ENCODE measurements at places on chromosomes 12 and 14.

GRCh38 chr12:123954647-123955350 lies 17.8 kb downstream of the CCDC92 start:
- no peak for DNase-seq

- peak; percentile 45 for DNase-seq
These were observed 21.7 kb upstream of the DUSP6 start for GRCh38 chr12:89373763-89374572.

DNA sequence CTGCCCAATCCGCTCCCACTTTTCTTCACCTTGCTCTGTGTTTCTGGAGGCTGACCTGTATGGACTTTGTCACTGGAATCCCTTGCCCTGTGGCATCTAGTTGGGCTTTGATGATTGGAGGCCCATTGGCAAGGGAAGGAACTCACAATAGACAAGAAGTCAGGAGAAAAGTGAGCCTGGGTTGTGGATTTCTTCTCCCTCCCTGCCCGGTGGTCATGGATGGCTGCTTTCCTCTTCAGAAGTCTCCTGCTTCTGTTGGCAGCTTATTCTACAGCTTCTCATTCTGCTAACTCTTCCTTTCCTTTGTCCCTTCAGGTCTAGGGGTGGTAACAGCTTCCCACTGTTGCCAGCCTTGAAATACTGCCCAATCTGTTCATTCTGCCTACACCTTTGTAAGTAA lies 13.9 kb upstream of the CCDC60 start:
- DNase-seq, result no peak

DNA sequence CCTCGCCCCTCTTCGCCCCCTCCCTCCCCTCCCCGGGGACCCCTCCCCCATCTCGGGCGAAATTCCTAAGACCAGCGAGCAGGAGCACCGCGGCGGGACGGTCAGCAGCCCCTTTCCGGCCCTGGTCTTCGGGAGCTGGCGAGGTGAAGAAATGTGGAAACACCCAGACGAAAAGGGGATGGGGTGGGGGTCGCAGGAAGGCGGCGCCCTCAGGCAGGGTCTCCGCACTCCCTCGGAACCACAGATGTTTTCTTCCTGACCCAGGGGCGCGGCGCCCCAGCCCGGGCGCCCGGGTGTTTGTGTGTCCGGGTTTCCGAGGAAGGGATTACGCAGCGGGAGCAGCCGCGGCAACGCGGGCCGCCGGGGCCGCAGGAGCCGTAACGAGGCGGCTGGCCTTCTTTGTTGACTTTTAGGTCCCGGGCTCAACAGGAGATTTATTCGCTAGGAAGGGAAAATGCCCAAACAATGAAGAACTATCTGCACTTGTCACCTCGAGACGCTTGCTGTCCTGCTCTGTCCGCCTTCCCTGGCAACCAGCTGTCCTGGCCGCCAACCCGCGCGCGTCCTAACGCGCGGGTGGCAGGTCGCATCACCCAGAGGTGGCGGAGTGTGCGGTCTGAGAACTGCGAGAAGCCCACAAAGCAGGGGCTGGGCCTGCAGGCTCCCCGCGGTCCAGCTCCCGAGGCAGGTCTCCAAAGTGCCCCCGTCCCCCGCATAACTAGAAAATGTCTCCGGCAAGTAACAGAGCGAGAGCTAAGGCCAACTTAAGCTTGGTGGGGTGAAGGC lies 7.0 kb downstream of the FOXA1 start:
- DNase-seq, result no peak

- DNase-seq, result no peak
These were observed 161.1 kb upstream of the RASSF8 start for GRCh38 chr12:25797386-25797785.

DNA sequence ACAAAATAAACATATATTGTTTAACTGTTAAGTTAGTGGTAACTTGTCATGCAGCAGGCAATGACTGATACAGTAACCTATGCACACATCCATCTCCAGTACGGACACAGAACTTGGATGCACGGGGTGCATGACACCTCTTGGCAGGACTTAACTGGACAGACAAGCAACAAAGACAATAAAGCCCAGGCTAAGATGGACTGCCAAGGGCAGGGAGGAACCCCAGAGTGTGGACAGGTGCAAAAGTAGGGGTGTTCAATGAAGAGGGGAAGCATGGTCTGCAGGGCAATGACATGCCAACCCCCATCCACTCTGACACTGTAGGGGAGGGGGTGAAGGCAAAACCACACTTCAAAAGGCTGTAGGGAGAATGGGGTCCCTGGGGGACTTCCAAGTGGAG lies 11.7 kb downstream of the SSH1 start:
- no peak for DNase-seq

- DNase-seq, result no peak
These were observed 281.6 kb upstream of the NPAS3 start for GRCh38 chr14:32657081-32657480.

DNA sequence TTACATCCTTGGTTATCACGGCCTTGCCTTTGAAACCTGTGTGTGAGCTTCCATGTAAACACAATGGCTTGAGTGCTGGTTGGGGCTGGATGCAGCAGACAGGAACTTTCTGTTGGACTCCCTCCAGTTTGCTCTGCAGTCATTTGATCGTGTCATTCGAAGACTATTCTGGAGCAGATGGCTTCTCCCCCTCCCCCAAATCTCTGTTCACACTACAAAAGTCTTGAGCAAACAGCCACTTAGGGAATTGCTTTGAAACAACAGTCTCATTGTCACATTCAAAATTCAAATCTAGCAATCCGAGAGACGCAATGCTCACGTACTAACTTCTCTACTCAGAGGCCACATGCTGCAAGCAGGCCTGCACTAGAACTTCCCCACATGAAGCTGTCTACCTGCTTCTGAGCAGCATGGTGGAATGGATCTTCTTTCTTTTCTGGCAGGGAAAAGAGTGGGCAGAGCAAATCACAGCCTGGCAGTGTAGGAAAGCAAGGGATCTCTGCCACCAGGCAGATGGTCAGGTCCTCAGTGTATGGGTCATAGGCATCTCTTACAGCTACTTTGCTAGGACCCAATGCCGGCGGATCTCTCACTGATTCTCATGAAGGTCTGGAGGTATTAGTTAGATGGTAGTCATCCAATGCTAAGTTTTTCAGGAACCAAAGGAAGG lies 214.2 kb downstream of the PPM1H start:
- DNase-seq, result peak; percentile 79

GRCh38 chr14:20197459-20197858 lies 6.8 kb downstream of the OR11G2 start:
- DNase-seq, result no peak

DNA sequence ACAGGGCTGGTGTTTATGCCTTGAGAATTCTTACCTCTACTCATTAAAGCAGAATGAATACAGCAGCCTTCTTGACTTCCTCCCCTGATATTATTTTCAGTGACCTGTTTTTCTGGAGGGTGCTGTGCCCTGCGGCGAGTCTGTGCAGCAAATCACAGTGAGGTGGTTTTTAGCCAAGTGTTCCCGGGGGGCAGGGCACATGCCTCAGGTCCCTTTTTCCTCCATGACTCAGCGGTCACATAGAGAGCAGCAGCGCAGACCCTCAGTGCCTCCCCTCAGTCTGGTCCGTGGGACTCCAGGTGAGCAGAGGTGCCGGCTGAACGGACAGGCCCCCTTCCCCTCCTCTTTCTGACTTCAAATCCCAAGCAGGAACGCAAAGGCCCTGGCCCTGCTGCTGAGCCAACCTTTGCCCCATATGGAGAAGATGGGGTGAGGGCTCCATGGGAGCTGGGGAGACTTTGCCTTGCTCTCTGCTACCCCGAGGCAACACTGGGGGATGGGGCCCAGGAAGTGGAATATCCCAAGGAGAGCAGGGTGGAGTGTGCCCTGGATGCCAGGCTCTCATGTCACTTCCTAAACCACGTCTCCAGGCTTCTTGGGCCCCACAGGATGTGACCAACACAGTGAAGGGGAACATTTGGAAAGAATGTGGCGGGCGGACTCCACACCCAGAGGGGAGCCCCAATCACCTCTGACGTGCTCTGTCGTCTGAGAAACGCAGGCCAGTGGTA lies 90.0 kb downstream of the DHRS2 start:
- no peak for DNase-seq

DNA sequence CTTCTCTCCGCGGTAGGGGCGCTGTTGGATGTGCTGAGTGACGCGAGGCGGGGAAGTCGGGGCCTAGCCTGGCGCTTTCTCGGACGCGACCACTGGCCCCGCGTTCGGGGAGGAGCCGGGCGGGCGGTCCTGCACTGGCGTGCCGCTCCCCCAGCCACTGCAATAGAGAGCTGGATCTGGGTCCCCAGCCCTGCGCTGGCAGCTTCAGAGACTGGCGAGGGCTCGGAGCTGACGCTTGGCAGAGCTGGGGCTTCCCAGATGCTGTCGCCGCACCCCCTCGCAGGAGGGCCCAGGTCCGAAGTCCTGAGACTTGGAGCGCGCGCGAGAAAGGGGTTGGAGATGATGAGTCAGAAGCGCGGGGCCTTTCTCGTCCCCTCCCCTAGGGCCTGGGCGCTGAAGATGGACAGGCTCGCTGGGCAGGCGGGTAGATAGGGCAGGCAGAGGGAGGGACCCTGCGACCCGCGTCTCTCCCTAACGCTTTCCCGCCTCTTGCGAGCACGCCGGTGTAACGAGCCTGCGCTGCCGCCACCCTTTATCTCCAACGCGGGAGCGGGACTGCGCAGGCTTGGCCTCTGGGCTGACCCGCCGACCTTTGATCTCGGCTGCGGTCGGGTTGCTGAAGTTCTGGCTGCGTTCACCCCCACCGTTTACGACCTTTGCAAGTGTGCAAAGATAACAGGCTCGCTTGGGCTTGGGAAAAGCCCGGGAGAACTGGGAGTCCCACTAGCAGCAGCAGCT lies 3.0 kb downstream of the TMEM253 start:
- peak; percentile 96 for DNase-seq

DNA sequence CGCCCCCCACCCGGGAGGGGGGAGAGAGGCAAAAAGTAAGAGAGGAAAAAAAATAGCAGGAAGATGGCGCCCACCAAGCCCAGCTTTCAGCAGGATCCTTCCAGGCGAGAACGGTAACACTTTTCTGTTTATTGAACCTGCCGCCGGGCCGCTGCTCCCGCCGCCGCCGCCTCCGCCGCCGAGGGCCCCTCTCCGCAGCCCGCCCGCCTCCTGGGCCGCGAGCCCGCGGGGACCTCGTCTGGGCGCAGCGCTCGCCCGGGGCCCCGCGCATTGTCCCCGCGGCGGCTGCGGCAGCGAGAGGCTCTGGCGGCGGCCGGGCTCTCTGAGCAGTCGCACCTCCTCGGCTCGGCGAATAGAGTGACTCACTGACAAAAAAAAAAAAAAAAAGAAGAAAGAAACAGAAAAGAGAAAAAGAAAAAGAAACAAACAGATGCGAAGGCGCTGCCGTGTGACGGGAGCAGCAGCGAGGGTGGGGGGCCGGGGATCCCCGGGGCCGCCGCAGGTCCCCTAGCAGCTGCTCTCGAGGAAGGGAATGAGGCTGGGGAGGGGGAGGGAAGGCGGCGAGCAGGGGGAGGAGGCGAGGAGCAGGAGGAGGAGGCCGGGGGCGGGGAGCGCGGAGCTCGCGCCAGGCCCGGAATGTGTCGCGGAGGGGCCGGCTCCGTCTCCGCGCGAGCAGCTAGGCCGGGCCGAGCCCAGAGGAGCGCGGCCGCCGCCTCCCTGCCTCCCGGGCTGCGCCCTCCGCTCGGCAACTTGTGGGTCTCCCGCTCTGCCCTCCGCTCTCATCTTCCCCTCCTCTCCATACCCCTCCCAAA lies 781 bp downstream of the NPAS3 start:
- DNase-seq, result peak; percentile 86

GRCh38 chr14:80264702-80265101 lies 53.4 kb upstream of the DIO2 start:
- DNase-seq, result no peak

- no peak for DNase-seq
These were observed 367.4 kb downstream of the MED13L start for GRCh38 chr12:115910057-115910456.

- no peak for DNase-seq
These were observed 247.1 kb upstream of the TBX3 start for GRCh38 chr12:114931025-114931424.

DNA sequence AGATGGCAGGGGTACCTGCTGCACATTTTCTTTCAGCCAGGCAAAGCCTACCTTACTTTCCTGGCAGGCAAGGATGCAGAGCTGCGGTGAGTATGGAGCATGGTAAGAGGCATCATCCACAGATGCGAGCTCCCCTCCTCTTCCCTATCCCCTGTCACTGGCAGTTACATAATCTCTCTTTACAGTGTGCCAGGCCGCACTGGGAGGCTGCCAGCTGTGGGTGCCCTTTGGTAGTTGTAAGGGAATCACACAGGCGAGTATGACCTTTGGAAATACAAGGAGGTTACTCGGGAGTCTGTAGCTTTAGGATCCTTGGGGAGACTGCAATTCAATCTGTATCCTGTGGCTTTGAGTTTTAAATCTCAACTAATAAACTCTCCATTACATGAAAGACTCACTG lies 132.5 kb downstream of the KTN1 start:
- no peak for DNase-seq

GRCh38 chr12:52284562-52285171 lies 6.7 kb downstream of the KRT81 start:
- no peak for DNase-seq

- DNase-seq, result no peak
These were observed 3.3 kb upstream of the SLC22A17 start for GRCh38 chr14:23355871-23356435.
